Breast epithelium (tissue), 4 donors: ENCODE measurements at places on chromosomes 12 and 14. TPM values are rescaled to one million over a fixed set of nuclear protein-coding genes. Genes with fewer than 3 reads are reported as not detected.

SDS gene
- 12.0 TPM for total RNA-seq

PFDN5 gene
- 1,048 TPM for total RNA-seq

DNA sequence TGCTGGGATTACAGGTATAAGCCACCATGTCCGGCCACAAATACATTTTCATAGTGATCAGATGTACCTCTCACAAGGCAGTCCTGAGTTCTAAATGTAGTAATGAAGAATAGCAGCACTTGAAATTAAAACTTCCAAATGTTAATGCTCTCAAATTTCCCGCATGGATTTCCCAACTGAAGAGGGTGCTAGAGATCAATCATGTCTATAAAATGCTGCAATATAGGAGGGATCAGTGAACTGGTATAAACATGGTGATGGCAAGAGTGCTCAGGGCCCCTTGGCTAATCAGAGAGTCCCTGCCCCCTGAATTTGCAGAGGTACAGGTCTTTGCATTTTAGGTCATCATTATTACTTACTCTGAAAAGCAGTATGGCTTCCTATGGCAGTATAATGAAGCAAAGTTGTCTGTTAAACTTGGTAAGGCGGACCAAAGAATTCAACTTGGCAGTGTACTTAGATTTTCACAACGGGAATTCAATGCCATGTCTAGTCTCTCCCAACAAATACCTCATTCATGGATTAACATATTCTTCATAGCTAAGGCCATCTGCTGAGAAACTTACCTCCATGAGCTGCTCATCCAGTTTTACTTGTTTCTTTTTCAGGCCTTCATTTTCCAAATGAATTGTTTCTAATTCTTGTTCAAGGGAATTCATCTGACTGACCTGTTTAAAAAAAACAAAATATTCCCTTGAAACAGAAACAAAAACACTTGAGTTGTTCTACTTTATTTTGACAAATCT lies 67.0 kb upstream of the SAV1 start:
- no peak for DNase-seq

GRCh38 chr12:124289634-124290600 lies 5.0 kb upstream of the RFLNA start:
- no peak for DNase-seq

DNA sequence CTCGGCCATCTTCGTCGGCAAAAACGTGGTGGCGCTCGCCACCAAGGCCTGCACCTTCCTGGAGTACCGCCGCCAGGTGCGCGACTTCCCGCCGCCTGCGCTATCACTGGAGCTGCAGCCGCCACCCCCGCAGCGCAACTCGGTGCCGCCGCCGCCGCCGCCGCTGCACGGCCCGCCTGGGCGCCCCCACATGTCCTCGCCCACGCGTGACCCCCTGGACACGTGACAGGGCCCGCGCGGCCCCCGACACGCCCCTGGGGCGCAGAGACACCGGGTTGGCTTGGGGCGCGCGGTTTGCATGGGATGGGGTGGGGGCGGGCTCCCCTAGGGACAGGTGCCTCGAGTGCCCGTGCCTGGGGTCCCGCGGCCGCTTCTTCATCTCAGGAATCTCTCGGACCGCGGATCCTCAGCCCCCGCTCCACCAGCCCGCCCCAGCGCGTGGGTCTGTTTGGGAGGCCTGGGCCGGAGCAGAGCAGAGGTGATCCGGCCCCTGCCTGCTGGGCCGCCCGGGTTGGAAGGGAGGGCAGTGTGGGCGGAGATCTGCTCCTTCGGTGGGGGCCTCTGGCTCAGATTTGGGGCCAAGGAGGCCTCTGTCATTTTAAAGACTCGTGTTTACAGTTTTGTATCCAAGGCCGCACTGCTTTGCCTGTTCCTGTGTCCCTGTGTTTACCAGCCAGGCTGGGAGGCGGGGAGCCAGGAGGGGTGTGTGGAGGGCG lies 3.3 kb downstream of the TMEM121 start:
- no peak for DNase-seq

DNA sequence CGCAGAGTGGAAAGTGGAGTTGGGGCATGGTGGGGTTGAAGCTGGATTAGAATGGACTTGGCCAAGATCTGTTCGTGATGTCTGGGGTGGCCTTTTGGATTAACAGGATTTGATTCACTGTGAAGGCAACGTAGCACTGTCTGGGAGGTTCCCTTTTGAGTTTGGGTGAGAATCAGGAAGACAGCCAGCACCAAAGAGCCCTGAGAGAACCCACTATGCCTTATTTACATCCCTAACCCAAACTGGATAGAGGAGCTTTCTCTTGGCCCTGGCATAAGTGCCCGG lies 269.6 kb downstream of the ZFP36L1 start:
- DNase-seq, result no peak

- no peak for DNase-seq
Observed at GRCh38 chr12:102023343-102023930, 38.4 kb downstream of the WASHC3 start.

DNA sequence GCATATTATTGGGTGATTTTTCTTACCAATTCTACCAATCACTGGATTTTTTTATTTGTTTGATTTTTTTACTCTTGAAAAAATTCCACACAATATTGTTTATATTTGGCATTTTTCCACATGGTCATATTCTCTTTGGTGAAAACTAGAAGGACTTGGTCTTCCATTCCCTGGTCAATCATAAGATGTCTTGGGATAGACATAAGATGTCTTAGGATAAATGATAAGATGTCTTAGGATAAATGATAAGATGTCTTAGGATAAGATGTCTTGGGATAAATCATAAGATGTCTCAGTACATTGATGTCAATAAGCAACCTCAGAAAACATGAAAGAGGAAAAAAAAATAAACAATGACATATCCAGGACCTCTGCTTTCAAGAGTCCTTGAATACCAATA lies 309.1 kb downstream of the LRFN5 start:
- DNase-seq, result no peak
